Spinal cord (tissue), 10 donors: ENCODE measurements at places on chromosomes 1 and 21. TPM values are rescaled to one million over a fixed set of nuclear protein-coding genes. Genes with fewer than 3 reads are reported as not detected.

DNA sequence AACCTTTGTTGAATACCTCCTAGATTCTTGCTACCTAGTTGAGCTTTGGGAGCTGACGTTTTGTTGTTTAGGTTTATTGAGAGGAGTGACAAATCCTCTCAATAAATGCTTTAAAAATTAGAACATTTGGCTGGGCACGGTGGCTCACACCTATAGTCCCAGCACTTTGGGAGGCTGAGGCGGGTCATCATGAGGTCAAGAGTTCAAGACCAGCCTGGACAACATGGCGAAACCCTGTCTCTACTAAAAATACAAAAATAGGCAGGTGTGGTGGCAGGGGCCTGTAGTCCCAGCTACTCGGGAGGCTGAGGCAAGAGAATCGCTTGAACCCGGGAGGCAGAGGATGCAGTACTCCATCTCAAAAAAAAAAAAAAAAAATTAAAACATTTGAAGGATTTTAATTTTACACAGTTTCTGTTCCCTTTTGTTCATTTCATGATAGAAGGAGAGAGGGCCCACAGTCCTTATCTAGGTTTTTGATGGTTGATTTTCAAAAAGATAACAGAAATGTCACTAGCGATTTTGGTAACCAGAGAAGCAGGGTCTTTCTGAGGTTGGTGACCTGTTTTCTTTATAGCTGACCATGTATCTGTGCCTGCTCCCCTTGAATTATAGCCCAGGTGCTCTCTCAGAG, 44.2 kb upstream of the PIGV start:
- no peak overlapping the region for H3K27ac ChIP-seq
- DNase-seq: no peak
- no peaks in the 10 kb centered on the region for H3K27me3 ChIP-seq

DNA sequence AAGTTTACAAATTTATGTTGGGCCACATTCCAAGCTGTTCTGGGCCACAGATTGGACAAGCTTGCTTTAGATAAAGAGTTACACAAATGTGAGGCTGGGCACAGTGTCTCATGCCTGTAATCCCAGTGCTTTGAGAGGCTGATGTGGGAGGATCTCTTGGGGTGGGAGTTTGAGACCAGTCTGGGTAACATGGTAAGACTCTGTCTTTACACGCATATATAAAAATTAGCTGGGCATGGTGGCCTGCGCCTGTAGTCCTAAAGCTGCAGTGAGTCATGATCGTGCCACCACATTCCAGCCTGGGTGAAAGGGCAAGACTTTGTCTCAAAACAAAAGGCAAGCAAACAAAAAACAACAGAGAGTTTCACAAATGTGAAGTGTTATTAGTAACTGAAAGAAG, 5.9 kb upstream of the VCAM1 start:
- DNase-seq: no peak
- H3K4me1 ChIP-seq: no peaks in the 10 kb centered on the region
- H3K27me3 ChIP-seq: no peaks in the 10 kb centered on the region
- H3K4me3 ChIP-seq: no peak overlapping the region
- H3K36me3 ChIP-seq: no peaks in the 10 kb centered on the region

- H3K4me1 ChIP-seq: peaks cover 4% of the 10 kb centered on the region
- H3K4me3 ChIP-seq: no peak overlapping the region
Measured at GRCh38 chr1:14841951-14842350, 243.5 kb downstream of the KAZN start.

DNA sequence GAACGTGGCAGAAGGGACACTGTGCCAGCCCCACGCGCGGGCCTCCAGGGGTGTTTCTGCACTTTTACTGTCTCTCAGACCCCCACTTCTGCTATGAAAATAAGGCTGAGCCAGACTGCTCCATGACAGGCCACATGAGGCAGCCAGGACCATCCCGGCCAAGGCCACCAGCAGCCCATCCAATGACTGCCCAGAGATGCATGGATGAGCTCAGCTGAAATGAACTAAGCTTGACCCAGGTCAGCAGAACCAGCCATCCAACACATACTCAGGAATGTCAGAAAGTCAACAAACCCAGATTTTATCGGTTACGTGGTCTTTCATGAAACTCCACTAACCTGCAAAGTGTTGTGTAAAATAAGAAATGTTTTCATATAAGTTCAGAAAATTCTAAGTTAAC, 51.2 kb downstream of the CCDC185 start:
- DNase-seq: no peak
- no peaks in the 10 kb centered on the region for H3K27me3 ChIP-seq
- no peak overlapping the region for H3K4me3 ChIP-seq
- H3K27ac ChIP-seq: no peak overlapping the region
- no peaks in the 10 kb centered on the region for H3K36me3 ChIP-seq

DNA sequence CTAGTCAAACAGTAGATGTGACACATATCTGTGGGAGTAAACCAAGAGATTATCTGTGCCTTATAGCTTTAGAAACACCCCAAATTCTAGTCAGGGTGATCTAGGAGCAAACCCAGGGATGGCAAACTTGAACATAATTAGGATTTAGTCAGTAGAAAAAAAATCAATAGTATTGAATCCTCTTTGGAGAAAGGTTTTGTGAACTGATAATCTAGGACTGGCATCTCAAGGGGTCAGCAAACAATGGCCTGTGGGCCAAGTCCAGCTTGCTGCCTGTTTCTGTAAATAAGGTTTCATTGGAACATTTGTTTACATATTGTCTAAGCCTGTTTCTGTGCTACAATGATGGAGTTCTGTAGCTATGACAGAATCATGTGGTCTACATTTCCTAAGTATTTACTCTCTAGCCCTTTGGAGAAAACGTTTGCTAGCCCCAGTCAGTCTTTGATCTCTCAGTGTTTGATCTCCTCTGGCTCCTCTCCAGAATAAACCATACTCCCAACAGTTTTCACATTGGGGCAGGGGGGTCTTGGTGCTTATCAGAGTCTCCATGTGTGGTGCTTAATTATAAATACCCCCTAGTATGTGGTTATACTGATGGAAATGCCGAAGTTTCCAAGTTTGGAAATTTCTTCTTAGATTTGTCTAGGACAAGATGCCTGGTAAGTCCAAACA, 385.8 kb downstream of the NTNG1 start:
- no peaks in the 10 kb centered on the region for H3K36me3 ChIP-seq
- H3K4me1 ChIP-seq: no peaks in the 10 kb centered on the region
- H3K27ac ChIP-seq: no peak overlapping the region
- no peak overlapping the region for H3K4me3 ChIP-seq

- H3K27ac ChIP-seq: no peak overlapping the region
- no peaks in the 10 kb centered on the region for H3K27me3 ChIP-seq
- no peak overlapping the region for H3K4me3 ChIP-seq
- no peak for DNase-seq
- H3K36me3 ChIP-seq: no peaks in the 10 kb centered on the region
Measured at GRCh38 chr21:17889171-17889570, 70.0 kb upstream of the C21orf91 start.

- no peak for DNase-seq
- H3K4me3 ChIP-seq: no peak overlapping the region
- H3K27ac ChIP-seq: no peak overlapping the region
Measured at GRCh38 chr1:243435836-243436235, 180.0 kb downstream of the SDCCAG8 start.

GRCh38 chr1:178266619-178267066, 172.7 kb downstream of the RASAL2 start:
- no peak overlapping the region for H3K4me3 ChIP-seq
- no peaks in the 10 kb centered on the region for H3K27me3 ChIP-seq
- DNase-seq: no peak
- H3K4me1 ChIP-seq: no peaks in the 10 kb centered on the region
- H3K36me3 ChIP-seq: no peaks in the 10 kb centered on the region

GRCh38 chr1:234331507-234331906, 41.7 kb upstream of the COA6 start:
- DNase-seq: no peak
- H3K36me3 ChIP-seq: no peaks in the 10 kb centered on the region
- peaks cover under 1% of the 10 kb centered on the region for H3K4me1 ChIP-seq
- H3K4me3 ChIP-seq: no peak overlapping the region
- H3K27me3 ChIP-seq: no peaks in the 10 kb centered on the region

DNA sequence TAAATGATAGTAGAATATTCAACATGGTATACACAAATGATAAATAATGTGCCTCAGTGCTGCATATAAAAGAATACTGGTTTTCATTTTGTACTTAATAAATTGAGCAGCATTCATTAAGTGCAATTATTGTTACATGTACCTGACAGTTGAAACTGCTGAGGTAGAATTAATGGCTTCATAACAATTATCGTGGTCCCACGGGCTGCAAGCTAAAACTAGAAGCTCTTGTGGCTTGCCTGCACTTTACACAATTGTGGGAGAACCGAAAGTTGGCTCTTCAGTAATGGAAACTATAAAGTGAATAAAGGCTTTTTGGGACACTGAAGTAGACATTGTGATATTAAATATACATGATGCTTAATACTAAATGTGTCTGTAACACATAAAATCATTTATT, 23.2 kb downstream of the INSL5 start:
- H3K4me3 ChIP-seq: no peak overlapping the region
- no peak for DNase-seq
- H3K4me1 ChIP-seq: no peaks in the 10 kb centered on the region
- H3K27ac ChIP-seq: no peak overlapping the region

TRIM46 gene
- total RNA-seq: 6.7 TPM

SLC30A10 gene
- total RNA-seq: 27.1 TPM

GJA4 gene
- 4.0 TPM for total RNA-seq

PPT1 gene
- total RNA-seq: 115 TPM

RIMS3 gene
- 14.1 TPM for total RNA-seq

CFHR2 gene
- total RNA-seq: not detected
